DMS153 (cell line): ENCODE measurements at places on chromosomes 7 and 10.

DNA sequence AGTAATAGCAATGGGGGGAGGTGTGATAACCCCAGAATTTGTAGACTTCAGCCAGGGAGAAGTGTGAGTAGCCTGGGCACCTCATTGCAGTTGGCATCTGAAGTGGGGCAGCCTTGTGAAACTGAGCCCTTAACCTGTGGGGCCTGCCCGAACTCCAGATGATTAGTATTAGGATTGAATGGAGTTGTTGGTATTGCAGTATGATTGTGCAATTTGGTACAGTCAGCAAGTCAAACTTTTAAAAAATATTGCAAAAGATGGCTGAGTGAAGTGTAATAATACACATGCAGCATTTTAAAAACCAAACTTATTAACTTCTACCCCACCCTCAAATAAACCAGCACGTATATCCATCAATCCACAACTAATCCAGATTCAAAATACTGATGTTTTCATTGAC, 9.3 kb downstream of the RBM33 start:
- DNase-seq, result no peak

DNA sequence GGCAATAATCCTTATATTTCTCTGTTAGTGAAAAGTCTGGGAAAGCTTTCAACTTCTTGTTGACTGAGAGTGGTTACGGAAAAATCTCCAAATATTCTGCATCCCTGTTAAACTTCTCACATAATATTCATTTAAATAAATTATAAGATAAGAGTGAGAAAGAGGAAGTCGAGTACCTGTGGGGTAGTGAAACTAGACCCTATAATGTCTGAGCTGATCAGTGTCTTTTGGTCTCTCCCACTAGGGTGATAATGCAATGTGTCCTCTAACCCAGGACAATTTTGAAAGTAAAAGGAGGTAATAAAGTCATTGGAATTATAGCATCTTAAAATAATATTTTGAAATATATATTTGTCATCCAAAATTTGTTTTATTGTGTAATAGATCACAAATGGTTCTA, 2.1 kb upstream of the AGR3 start:
- DNase-seq, result no peak

DNA sequence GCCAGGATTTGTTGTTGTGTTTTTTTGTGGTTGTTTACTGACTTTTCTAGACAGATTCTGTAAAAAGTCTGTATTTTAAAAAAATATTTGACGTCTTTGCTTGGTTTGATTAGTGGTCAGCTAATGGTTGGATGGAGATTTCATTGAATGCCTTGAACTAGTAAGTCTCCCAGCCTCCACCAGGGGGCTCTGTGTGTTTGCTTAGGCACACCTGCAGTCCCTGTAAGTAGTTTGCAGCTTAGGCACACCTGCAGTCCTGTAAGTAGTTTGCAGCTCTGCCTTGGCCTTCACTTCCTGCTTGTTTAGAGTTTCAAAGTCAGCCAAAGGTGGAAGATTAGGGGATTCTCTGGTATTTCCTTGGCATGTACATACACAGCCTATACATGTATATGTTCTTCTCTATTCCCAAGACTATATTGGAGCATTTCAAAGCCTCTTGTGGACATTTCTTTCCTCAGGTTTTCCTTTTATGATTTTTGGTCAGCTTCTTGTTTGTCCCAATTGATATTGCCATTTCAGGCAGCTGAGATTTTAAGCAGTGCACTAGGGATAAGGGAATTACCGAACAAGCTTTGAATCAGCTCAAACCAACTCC, 101.6 kb downstream of the CCSER2 start:
- peak; percentile 10 for DNase-seq

- DNase-seq, result no peak
These were observed 57.4 kb downstream of the GFRA1 start for GRCh38 chr10:116215651-116216050.

- no peak for DNase-seq
These were observed 1.0 kb downstream of the EBF3 start for GRCh38 chr10:129962872-129963640.

DNA sequence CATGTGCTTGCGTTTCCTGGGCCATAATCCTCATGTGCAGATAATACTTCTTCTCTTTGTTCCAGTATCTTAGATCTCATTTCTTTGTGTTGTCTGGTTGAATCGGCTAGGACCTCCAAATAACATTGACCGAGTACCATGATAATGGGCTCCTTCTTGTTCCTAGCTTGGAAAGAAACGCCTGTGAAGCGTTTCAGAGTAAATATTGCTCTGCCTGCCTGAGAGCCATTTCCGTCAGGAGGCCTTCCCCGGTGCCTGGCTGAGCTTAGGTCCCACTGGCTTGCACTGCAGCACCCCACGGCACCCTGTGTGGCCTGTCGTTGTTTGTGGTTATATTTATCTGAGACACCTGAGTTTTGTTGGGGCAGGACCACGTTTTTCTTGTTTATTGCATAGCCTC, 17.7 kb downstream of the FOXK1 start:
- peak; percentile 32 for DNase-seq

GRCh38 chr7:28732071-28732869, 225.9 kb downstream of the TRIL start:
- DNase-seq, result no peak

GRCh38 chr7:97342512-97342911, 225.0 kb downstream of the SDHAF3 start:
- peak; percentile 45 for DNase-seq

DNA sequence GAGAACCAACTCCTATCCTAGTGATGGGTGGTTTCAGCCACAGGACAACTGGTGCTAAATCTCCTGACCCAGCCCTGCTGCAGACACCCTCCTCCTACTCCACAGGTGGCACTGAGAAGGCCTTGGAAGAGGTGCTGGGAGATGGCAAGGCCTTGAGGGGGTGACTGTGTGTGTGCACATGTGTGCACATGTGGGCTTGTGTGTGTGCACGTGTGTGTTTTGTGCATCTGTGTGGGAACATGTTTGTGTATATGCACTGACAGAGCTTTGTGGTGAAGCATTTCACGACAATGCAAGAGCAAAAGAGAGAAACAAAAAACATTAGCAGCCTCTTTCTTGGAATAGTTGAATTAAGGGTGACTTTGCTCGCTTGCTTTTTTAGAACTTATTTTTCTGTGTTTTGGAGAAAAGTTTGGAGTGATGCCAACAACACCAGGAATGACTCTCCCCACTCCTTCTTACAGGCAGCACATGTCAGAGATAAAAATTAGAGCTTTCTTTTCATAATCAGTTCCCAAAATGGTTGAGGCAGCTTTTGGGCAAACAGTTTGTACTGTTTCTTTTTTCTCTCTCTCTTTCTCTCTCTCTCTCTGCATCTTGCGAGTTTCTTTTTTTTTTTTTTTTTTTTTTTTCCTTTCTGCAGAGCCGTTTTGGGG, 69.5 kb downstream of the SEC61G start:
- no peak for DNase-seq

DNA sequence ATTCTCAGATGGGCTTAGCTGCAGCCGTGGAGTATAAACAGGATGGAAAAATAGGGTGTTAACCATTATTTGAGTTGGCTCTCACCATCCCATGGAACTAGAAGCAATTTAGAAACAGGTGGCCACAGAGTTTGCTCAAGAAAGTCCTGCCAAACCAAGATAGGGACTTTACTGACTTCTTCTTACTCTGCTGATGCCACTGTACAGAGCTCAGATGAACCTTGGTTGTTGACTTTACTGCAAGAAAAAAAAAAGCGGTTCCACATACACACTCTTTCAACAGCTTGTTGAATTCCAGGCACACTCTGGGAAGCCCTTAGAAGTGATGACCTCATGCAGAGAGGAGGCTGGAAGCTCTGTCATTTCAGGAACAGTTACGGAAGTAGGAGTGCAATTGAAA, 753.4 kb downstream of the NRG3 start:
- DNase-seq, result no peak
